Activated T-helper 1 cell treated with anti-CD3 and anti-CD28 coated beads, Interleukin-2, amount 50 U/mL, for 16 hours (primary cell): ENCODE measurements at places on chromosomes 2 and 18.

DNA sequence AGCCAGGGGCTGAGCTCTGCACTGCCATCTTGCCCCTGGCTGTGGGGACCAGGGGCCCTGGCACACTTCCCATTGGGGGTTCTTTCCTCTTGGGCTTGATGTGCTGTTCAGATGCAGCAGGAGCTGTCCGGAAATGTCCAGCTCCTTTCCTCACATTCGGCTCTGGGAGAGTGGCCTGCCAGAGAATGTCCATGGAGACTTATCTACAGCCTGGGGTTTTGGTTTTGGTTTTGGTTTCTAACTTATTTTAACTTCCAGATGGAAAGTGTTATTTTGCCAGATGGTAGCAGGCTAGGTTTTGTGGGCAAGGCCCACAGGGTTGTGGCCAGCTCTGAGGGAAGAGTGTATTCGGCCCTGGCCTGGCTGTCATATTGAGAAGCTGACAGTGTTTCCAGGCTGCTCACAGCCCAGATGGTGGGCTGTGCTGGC is 177.3 kb downstream of the ANKRD30B start:
- DNase-seq = no peak

GRCh38 chr2:231260442-231261208 is 62.2 kb downstream of the ARMC9 start:
- no peak for DNase-seq

DNA sequence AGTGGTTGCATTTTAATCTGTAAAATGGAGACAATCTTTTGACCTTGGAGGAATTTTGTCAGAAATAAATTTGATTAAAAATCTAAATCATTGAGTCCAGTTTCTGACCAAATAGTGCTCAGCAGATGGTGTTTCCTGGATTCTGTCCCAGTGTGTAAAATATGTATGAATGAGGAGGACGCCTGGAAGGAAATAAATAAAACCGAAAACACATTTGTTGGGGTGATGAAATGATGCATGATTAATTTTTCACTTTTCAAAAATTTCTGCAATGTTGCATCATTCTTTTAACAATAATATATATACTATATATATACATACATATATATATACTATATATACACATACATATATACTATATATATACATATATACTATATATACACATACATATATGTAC is 261.1 kb upstream of the TRIB2 start:
- no peak for DNase-seq

- DNase-seq = no peak
Observed at GRCh38 chr2:207240649-207241048, 74.9 kb upstream of the KLF7 start.

- DNase-seq = no peak
Observed at GRCh38 chr18:76838182-76838581, 15.8 kb downstream of the ZNF236 start.

- DNase-seq = no peak
Observed at GRCh38 chr2:55090702-55091101, 40.5 kb upstream of the RTN4 start.

- DNase-seq = no peak
Observed at GRCh38 chr2:21424375-21424774, 300.6 kb downstream of the TDRD15 start.
